Activated T-helper 9 cell treated with anti-CD3 and anti-CD28 coated beads, Interleukin-2, amount 50 U/mL, for 16 hours (primary cell): ENCODE measurements at places on chromosomes 7 and 10.
A peak's percentile ranks its signal among the peaks of the same experiment; 100 is the strongest.

DNA sequence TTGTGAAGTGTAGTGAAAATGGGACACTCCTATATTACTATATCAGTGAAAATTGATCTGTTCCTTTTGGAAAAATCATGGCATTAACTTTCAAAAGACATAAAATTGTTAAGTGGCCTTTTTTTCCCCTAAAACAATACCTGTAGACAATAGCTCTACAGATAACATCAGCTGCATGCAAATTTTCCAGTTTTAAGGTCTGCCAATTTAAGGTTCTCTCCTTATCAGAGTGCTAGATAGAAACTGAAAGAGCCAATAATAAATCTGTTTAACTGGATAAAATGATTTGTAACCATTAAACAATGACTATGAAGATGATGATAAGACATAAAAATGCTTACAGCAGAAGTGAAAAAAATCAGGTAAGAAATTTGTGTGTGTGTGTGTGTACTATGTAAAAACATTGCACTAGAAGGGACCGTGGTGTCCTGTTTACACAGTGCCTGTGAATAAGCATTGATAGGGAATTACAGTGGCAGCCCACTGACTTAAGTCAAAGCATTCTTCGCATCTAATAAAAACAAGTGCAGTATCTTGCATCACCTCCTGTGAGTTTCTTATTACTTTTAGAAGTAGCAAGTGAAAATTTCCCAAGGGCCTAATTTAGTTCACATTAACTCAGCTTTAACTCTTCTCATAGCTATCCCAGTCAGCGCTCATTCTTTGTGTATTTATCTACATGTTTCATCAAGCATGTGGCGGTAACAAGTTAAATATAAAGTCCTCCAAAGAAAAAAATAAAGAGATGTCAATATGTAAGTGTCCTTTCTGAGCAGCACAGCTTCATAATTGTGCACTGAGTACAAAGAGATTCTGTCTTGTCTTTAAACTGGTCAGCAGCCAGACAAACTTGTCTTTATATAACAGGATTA, 261.9 kb downstream of the ARL4A start:
- no peak for DNase-seq

DNA sequence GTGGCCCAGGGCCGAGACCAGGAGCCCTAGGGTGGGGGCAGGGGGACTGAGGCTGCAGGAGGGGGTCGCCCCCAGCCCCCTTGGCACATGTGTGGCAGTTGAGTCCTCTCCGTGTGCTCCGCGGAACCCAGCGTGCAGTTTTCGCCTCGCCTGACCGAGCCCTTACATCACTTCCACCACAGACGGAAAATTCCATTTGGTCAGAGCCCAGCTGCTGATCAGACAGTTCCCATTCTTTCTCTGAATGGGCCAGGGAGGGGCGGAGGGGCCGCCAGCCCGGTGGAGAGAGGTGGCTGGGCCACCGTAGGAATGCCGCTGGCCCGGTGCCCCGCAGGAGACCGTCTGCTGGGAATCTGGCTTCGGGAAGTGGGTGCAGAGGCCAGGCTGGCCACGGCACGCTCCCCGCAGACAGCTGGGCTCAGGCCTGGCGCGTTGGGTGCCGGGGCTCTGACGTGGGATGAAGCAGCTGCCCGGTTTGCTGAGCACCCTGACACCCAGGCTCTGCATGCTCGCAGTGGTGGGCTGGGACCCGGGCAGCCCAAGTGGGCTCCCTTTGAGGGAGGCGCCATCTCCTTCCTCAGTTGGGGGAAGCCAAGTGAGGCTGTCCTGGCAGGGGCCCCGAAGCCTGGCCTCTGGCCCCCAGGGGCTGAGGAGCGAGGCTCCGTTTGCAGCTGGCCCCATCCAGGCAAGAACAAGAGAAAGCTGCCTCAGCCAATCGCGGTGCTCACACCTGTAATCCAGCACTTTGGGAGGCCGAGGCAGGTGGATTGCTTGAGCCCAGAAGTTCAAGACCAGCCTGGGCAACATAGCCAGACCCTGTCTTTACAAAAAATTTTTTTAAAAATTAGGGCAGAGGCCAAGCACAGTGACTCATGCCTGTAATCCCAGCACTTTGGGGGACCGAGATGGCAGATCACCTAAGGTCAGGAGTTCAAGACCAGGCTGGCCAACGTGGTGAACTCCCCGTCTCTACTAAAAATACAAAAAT, 9.9 kb downstream of the TTYH3 start:
- no peak for DNase-seq

- no peak for DNase-seq
These were observed 5.1 kb upstream of the LRRC4 start for GRCh38 chr7:128036226-128036940.

- peak; percentile 31 for DNase-seq
These were observed 68.8 kb downstream of the NRP1 start for GRCh38 chr10:33265621-33266020.
